ENCODE measurements at places on chromosomes 11 and 22.

DNA sequence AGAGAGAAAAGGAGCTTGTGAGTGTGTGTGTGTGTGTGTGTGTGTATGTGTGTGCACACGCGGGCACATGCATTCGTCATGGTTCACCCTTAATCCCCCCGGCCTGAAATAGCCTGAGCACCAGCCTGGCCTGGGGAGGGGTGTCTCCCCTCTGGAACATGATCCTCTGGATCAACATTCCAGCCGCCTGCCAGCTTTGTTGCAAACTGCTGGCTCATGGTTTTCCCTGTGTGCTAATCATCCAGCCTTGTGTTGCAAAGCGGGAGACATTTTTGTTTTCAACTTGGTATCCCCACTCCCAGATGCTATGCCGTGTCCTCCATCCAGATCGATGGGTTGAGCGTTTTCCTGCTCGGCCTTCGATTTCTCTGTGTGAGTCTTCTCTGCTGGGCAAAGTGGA is 94.3 kb downstream of the FEZ1 start:
- no peak for DNase-seq

GRCh38 chr11:1028291-1028540 is 8.3 kb downstream of the MUC6 start:
- DNase-seq, result no peak

DNA sequence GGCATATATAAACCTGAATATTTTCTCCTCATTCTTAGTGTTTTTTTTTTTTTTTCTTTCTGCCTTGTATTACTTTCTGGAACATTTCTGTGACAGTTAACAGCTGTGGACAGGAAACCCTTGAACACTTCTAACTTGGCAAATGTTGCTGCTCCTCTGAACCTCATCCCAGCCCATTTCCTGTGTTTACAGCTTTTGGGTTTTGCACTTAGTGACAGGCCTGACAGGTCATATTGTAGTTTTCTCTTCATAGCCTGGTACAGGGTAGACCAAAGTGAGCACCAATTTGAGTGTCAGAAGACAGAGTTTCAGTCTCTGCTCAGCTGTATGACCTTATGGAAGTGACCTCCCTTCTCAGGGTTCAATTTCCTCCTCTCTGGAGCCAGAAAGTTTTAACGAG is 91.6 kb downstream of the STIM1 start:
- DNase-seq, result peak; percentile 75

- no peak for DNase-seq
Measured at GRCh38 chr22:22934543-22935055, 47.0 kb downstream of the IGLL5 start.

DNA sequence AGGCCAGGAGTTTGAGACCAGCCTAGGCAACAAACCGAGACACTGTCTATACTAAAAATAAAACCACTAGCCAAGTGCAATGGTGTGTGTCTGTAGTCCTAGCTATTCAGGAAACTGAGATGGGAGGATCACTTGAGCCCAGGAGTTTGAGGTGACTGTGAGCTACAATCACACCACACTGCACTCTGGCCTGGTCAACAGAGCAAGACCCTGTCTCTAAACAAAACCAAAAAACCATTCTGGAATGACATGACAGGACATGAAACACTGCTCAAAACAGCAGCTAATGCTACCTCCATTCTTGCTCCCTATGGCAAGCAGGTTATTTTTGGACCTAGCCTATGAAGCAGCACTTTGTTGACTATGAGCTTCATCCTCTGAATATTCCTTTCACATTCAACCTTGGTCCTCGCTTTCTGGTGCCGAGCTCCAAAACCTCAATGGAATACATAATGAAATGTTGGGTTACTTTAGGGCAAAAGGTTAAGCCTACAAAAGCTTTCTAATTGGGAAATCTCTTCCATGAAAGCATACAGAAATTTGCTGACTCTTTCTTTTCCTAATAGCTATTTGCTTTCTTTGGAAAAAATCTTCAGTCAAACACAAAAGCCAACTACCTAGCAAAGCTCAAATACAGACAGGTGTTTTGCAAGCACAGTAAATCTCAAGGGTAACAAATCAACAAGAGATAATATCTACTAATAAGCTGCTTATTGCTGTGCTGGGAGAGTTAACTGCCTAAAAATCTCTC is 21.1 kb downstream of the SIK3 start:
- DNase-seq, result no peak

DNA sequence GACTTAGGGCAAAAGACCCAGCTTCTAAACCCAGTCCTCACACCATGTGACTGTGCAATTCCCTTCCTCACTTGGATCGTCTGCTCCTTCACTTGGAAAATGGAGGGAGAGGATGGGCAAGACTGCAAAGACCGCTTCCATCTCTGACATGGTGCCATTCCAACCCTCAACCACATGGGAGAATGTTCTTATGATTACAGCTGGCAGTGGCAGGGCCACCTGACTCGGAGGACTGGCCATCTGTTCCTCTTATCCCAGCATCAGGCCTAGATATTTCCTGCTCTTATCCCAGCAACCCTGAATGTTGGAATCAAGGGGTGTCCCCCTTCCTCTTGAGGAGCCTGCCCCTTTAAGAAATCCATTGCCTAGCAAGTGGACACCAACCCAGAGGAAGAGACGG is 15.4 kb downstream of the DSCAML1 start:
- no peak for DNase-seq

- DNase-seq, result peak; percentile 87
Measured at GRCh38 chr22:39954584-39955055, 5.6 kb upstream of the TMA7B start.

- peak; percentile 78 for DNase-seq
Measured at GRCh38 chr11:122099374-122100036, 16.5 kb downstream of the BLID start.

DNA sequence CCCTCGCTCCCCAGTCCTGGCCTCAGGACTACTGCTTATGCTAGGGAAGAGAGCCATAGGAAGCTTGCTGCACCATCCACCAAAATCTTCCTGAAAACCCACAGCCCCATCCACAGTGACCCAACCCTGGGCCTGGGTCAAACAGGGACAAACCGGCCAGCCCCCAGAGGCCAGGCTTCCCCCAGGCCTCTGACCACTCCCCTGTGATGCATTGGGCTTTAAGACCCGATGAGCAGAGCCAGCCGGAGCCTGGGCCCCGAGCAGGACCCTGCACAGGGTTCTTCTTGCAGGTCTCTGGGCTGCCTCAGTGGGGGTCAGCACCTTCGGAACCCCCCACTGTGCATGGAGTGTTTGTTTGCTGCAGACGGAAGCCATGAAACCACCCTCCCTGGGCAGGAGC is 583.7 kb downstream of the BRD1 start:
- DNase-seq, result no peak

DNA sequence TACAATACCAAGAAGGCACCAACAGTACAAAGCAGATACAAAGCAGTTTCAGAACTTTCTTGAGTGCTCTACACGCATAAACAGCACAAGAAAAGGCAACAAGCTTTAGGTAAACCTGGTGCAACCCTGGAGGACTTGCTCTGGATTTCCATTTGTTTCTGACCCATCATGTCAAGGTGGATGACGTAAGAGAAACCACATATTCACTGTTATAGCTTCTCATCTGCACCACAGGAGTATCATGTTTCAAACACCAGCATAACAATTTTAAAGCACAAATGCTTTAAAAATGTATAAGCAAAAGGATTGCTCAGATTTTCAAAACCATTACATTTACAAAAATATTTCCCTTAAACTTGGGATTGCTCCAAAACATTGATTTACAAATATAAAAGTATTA is 25.0 kb upstream of the YPEL1 start:
- peak; percentile 61 for DNase-seq

- DNase-seq, result no peak
Measured at GRCh38 chr11:57485217-57485990, 25.1 kb downstream of the RTN4RL2 start.

DNA sequence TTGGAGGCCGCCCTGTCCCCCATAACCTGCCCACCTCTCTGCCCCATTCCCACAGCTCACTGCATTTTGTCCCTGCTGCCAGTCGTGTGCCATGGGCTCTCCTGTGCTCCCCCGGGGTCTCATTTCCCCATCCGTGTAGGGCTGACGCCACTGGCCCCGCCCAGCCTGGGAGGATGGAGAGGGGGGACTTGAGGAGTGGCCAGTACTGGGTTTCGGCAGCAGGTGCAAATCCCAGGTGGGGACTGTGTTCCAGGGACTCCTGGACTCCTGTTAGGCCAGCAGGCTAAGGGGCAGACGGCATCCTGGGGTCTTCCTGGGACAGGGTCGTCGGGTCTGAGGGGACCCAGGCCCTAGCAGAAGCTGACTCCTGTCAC is 1.2 kb upstream of the MYO7A start:
- DNase-seq, result no peak

DNA sequence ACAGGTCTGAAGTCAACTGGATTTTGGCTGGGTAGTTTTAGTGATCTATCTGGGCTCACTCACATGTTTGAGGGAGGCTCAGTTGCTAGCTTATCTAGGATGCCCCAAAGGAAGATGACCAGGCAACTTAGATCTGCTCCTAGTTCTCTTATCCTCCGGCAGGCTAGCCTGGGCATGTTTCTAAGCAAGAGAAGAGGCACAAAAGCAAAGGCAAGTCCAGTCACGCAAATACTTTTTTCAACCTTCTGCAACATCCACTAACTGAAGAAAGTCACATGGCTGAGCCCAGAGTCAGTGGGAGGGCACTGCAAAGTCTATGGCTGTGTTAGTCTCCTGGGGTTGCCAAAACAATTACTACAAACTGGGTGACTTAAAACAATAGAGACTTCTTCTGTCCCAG is 32.9 kb upstream of the FSHB start:
- no peak for DNase-seq

DNA sequence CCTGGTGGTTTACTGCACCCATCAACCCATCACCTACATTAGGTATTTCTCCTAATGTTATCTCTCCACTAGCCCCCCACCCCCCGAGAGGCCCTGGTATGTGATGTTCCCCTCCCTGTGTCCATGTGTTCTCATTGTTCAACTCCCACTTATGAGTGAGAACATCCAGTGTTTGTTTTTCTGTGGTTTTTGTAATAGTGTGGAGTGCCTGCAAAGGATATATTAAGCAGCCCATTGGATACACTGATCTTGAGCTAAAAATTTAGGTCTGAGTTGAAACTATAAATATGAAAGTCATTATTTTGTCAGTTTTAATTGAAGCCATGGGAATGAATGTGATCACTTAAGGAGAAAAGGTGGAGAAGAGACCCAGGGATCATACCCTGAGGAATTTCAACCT is 23.0 kb downstream of the MRPL48 start:
- peak; percentile 45 for DNase-seq

DNA sequence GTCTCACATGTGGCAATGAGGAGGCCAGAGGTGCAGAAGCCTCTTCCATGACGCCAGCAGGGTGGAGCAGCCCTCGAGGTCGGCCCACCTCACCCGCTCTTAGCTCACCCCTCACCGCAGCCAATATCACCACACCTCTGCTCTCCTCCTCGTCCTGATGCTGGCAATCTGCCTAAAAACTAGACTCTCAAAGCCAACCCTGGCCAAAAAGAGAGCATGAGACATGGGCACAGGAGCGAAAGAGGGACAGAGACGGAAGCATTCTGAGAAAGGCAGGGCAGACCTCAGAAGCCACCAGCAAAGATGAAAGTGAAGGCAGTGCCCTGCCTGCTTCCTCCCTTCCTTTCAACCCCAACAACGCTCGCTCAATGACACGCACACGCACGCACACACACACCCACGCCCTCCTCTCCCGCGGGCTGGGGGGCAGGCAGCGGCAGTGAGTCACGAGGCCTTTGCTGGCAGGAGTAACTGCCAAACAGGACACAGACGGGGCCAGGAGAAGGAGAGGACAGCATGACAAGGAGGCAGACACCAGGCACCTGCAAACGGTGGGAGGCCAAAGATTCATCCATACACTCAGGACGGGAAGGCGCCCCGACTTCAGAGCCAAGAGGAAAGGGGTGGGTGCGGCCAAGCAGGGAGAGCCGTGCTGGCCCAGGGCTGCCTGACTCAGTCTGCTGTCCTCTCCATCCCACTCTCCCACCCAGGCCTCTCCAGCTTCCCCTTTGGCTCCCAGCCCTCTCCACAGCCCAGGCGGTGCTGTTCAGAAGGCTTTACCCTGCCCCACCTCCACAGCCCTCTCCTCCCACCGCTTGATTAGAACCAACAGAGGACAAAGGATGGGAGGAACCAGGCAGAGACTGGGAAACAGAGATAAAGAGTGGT is 11.4 kb downstream of the IGSF9B start:
- peak; percentile 12 for DNase-seq

DNA sequence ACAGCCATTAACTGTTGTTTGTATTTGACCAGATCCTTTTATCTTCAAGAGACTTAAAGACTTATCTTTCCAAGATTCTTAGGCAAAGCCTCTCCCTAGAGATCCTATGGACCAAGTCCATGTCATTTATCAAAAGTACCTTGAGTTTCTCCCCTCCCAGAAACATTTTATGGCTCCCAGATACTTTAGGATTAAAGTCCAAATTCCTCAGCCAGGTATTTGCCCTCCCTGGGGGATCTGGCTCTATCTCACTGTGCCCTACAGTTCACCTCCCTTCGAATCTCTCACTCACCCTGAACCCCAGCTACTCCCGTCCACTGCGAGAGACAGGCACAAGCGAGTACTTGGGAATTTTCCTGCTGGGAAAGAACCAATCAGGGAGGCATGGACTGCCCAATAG is 11.9 kb downstream of the MS4A8 start:
- DNase-seq, result no peak

- DNase-seq, result no peak
Measured at GRCh38 chr11:72081821-72082453, 1.3 kb downstream of the LRRC51 start.

DNA sequence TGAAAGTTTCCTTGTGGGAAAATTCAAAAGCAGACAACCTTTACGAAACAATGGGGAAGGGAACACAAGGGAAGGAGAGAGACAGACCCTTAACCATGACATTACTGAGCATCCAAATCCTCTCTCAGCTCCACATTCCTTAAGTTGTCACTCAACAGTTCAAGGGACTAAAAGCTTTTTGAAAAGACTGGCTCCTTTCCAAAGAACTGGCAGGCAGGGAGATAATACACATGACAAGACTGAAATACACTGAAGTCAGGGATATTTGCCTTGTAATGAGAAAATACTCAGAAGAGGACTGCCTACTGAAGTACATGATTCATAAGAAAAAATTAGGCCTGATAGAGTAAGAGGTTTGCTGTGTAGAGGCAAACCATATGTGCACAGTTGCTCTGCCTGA is 69.1 kb downstream of the SMCO4 start:
- DNase-seq, result no peak

DNA sequence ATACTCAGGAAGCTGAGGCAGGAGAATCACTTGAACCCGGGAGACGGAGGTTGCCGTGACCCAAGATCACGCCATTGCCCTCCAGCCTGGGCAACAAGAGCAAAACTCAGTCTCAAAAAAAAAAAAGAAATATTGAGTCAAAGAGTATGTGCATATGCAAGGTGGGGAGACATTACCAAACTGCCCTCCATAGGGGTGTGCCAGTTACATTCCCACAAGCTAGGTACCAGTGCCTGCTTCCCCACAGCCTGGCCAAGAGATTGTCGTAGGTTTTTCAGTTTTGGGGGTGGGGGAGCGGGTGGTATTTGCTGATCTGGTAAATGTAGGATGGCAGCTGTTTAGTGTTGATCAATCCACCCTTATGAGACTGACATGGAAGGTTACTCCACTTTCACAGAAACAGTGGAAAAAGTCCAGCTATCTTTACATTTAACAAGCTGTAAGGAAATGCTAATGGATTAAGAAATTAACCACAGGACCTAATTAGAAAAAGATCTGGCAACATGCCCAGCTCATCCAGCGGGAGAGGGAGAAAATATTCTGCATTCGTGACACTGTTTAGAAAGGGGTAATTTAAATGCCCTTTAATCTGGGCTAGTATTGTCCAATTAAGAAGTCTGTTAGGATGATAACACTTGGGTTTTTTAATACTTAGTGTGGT is 89.4 kb downstream of the PACS1 start:
- peak; percentile 59 for DNase-seq

GRCh38 chr11:87290304-87290922 is 252.7 kb downstream of the TMEM135 start:
- DNase-seq, result peak; percentile 68

All from EH (cell line).